ENCODE measurements at places on chromosomes 3 and 15.

DNA sequence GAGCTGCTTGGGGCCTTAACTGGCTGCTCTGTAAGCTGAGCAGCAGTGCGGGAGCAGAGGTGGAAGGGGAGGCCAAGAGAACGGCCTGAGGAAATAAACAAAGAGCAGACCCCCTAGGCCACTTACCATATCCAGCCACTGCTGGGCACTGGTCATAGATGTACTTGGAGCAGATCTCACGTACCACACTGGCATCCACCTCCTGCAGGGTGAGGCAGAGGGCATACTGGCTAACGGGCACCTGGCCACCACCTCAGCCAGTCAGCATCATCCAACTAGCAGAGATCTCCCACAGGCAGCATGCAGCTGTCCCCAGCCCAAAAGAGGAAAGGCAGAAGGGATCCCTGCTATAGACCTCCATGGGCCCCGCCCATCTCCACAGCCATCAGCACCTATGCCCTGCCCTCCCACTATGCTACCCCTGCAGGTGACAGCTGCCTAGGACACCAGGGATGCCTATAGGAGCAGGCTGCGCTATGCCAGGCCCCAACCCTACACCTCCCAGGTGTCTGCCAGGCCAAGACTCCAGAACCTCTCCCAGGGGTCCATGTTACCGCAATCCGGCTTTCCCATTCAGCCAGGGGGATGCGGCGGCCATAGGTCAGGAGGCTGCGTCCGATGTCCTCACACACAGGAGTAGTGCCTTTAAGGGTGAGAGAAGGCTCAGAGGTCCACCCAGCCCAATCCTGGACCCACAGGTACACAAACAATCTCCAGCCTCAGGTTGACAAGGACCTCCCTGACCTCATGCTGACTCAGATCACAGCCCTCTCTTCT is 4.6 kb upstream of the COL7A1 start:
- DNase-seq, result no peak

- DNase-seq, result no peak
Measured at GRCh38 chr3:112013784-112014143, 15.0 kb downstream of the TAGLN3 start.

- no peak for DNase-seq
Measured at GRCh38 chr3:133734305-133734704, 11.9 kb upstream of the TF start.

- no peak for DNase-seq
Measured at GRCh38 chr3:118772547-118773011, 262.1 kb downstream of the IGSF11 start.

- no peak for DNase-seq
Measured at GRCh38 chr3:16790432-16791400, 94.0 kb upstream of the PLCL2 start.

DNA sequence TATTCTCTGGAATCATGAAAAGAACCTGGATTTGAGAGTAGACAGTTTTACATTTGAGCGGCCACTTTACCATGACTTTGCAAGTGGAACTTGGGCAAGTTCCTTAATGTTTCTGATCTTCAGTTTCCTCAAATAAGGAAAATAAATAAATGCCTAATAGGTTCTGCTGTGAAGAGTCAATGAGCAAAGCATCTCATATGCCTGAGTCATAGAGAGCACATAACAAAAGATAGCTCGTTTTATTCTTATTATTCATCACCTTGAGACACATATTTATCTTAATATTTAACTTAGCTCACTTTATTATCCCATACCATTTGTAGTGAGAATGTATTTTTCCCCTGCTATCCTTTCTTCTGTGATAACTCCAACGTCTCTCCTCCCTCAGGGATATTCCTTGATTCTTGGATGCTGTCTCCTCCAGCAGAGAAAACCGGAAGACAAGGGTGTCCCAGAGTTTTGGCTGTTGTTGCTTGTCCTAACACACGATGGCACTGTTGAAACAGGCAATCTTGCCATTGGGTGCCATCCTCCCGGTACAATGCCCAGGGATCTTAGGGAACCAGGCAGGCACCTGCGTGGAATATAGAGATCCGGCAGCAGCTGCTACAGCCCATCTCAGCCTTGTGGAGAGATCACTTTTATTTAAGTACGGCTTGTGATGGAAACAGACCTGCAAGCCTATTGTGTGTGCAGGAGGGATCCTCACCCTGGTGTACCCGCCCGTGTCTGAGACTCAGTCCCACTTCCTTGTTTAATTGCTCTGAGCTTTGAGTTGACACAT is 33.3 kb upstream of the VPS33B start:
- peak; percentile 63 for DNase-seq

DNA sequence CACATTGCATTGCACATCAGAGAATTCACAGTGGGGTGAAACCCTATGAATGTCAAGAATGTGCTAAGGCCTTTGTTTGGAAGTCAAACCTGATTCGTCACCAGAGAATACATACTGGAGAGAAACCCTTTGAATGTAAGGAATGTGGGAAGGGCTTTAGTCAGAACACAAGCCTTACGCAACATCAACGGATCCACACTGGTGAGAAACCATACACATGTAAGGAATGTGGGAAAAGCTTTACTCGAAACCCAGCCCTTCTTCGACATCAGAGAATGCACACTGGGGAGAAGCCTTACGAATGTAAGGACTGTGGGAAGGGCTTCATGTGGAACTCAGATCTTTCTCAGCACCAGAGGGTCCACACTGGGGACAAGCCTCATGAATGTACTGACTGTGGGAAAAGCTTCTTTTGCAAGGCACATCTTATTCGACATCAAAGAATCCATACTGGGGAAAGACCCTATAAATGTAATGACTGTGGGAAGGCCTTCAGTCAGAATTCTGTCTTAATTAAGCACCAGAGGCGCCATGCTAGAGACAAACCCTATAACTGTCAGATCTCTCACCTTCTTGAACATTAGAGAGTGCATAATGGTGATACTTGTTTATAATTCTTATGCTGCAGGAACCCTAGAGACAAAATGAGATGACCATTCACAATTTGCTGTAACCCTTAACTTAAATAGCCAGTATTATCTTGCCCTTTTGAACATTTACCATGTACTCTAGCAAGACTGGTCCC is 9.0 kb downstream of the ZNF662 start:
- no peak for DNase-seq

DNA sequence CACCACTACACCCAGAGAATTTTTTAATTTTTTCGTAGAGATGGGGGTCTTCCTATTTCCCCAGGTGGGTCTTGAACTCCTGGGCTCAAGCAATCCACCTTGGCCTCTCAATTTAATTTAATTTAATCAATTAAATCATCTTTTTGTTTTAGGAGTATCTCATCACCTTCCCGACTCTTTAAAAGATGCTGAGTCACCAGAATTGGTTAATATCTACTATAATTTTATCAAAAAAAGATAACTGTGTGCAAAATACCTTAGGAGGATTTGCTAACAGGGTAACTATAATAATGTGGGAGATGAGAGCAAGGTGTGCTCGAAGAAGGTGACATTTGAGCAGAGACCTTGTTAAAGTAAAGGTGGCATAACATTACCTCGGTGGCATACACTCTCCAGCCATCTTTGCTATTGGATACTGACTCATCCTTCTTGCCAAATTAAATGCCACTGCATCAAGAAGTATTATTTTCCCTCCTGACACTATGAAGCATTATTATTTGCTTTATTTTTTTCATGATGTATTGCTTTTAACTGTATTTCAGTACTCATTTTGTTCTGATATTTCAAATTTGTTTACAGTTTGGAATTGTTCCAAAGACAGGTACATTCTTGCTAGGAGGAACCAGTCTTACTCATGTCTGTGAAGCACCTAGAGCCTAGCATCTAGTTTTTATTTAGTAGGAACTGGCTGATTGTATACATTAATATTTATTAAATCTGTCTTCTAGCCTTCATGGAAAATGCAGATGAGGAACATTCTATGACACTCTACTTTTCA is 200.7 kb downstream of the MBNL1 start:
- DNase-seq, result no peak

DNA sequence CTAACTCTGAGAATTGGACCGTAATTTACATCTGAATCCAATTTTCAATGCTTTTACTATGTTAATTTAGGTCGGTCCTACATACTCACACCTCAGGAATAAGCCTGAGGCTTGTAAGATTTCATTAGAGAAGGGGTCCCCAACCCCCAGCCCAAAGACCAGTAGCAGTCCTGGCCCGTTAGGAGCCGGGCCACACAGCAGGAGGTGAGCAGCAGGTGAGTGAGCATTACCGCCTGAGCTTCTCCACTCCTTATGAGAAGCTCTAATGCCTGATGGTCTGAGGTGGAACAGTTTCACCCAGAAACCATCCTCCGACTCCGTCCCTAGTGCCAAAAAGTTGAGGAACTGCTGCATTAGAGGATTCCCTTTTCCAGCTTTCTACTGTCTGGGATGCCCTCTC is 757.3 kb downstream of the SI start:
- no peak for DNase-seq

DNA sequence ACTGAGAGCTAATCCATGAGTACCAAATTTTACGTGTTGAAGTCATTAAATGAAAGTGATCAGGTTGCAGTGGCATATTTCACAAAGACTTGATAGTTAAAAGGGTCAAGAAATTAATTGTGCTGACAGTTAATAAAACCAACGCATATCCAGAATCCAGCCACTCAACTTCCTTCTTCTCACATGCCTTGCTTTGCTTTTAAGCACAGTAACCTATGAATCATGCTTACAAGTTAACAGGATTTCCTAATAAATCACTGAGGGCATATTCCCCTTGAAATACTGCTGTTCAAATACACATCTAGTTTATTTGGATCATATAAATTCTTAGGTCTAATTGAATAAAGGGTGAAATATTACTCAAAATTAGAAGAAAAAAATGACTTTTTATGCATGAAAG is 801.5 kb upstream of the EPHA6 start:
- no peak for DNase-seq

DNA sequence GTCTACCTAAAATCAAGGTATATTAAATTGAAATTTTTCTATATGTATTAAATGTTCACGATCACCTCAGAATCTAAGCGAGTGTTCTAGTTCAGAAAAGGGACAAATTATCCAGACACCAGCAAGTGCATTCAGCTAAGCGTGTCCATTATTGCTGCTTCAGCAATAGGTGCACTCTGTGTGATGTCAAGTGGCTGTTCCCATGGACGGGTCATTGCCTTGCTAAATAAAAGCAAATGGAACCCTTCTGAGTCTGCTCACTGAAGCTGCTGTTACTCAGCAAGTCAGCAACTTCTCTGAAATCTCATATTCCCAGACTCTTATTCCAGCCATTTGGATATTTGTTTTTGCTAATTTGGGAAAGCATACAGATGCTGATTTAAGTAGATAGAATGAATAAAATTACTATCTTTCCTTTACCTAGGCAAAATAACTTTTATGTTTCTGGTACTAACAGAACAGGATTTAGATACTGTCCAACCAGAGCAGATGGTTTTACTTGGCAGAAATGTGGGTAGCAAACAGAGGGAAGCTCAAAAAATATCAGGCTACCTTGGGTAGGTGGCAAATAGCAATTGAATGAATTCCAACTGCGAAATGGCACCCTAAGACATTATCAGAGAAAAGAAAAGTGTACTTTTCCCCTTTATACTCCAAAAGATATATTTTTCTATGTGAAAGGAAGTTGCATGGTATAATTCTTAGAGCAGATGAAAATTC is 407.0 kb downstream of the GAP43 start:
- DNase-seq, result no peak

DNA sequence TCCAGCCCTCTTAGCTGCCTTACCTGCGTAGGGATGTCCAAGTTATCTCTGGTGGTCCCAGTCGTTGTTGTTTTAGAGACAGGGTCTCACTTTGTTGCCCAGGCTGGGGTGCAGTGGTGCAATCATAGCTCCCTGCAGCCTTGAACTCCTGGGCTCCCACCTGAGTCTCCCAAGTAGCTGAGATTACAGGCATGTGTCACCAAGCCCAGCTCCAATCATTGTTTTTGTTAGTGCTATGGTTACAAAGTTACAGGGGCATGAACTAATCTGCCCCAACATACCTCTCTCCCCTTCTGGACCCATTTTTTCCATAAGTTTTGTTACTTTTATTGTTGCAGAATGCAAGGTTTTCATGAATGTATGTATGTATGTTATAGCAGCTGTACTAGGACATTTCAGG is 54.7 kb downstream of the CTDSPL2 start:
- no peak for DNase-seq

- DNase-seq, result no peak
Measured at GRCh38 chr3:159789742-159790635, 198.6 kb upstream of the IL12A start.

- DNase-seq, result no peak
Measured at GRCh38 chr3:196082619-196082971, 705 bp upstream of the TFRC start.

GRCh38 chr15:58014470-58014869 is 51.0 kb downstream of the ALDH1A2 start:
- no peak for DNase-seq

DNA sequence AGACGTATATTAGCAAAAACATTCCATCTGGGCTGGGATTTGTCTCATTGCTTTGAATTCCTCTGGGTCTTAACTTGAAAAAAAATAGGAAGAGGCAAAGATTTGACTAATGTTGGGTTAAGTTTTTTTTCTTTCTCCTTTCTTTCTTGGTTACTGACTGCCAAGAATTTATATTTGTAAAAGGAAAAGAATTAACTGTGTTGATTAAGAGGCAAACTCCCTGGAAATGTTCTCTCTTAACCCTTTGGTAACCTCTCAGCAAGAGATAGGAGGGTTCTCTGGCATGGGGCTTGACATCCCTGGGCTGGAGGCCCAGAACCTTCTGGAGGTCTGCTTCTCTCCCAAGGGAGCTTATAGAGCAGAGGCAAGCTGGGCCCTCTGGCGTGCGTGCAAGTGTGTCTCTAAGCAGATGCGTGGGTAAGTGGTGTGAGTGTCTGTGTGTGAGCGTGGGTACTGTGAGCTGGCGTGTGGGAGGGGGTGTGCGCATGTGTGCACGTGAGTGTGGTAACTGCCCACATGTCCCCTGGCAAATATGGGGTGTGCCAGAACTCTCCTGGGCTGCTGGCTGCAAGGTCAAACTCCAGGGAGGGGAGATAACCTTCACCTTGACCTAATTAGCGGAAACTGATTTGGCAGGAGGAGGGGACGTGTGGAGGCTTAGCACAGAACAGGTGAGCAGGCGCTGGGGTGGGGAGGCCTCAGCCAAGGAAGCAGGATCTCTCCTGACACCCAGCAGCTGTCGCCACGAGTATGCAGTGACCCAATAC is 49.4 kb upstream of the MAGEF1 start:
- peak; percentile 83 for DNase-seq

- no peak for DNase-seq
Measured at GRCh38 chr15:42080919-42081830, 13.2 kb downstream of the PLA2G4D start.

GRCh38 chr15:27783678-27784077 is 315.4 kb downstream of the OCA2 start:
- DNase-seq, result peak; percentile 20

Measured in AG10803 (cell line).